A549 (cell line): ENCODE measurements at places on chromosomes 2 and 18.

DNA sequence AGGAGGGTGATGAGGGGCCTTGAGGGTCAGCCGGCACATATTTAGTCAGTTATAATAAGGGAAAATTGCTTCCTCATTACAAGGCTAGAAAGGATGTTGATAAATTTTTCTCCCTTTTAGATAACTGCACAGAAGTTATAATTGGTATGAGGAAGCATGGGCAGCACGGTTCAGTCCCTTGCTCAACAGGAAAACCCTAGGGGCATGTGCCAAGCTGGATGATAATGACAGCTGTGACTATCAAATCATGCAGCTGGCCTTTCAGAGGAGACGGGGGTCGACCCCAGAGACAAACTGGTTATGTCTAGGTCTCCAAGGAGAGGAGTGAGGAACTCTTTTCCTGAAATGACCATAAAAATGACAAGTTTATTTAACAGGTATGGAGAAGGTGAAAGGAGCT, 448.1 kb upstream of the VRK2 start:
- DNase-seq, result no peak

DNA sequence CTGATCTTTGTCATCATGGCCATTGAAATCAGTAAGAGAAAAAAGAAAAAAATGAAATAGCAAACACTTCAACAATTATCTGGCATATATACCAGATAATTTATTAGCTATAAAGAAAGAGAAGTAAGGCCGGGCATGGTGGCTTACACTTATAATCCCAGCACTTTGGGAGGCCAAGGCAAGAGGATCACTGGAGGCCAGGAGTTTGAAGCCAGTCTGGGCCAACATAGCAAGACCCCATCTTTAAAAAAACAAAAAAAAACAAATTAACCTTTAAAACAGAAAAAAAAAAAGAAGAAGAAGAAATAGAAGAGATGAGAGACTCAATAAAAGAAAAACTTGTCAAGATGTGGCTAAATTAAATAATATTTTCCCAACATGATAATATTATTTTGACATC, 61.6 kb upstream of the TGIF1 start:
- DNase-seq, result no peak

DNA sequence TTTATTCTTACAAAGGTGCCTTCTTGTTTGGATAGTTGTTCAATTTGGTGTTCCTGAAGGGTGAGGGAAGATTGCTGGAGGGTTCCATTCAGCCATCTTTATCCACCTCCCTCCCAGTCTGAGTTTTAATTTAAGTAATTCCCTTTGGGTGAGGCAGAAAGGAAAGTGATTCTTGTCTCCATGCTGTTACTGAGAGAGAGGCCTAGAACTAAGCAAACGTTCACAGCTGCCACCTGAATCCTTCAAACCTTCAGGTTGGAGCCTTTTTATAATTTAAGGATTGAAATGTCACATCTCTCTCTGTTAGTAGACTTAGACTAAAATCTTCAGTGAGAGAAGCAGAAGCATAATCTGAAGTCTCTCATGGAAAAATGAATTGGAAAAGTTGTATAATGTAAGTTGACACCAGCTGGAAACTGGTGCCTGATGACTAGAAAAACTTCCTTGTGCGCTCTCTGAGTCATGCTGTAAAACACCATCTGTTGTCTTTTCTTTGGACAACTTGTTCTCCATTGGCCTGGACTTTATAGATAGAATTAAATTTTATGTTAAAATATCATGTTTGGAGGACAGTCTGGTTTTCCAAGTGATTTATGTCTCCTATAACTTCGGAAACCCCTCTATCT, 14.6 kb downstream of the STRADB start:
- DNase-seq, result no peak

DNA sequence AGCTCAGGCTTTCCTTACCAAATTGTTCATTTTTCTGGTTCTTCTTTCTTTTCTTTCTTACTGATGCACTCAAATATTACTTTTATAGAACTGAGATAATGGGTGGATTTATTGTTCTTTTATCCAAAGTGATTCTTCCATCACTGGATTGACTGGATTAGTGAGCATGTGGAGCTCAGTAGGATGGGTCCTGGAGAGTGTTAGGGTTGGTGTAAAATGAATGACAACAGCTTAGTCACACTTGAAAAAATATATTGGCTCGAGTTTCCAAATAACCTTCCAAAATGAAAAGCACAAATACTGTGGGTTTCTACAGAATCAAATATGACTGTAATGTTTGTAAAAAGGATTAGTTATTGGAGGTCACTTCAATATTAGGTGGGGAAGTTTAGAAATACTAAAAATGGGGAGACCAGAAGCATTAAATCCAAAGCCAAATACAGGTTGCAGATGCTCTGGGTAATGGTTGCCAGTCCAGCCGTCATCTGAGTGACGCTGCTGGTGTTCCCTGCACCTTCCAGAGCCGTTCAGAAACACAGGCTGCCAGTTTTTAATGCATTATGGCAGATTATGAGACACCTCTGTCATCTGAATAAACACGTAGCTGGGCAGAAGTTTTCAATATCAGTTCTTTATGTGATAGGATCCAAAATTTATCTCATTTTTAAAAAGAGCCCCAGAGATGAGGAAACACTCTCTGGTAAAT, 294.8 kb upstream of the NRP2 start:
- no peak for DNase-seq

- DNase-seq, result no peak
Observed at GRCh38 chr2:167103028-167103756, 214.9 kb downstream of the XIRP2 start.

DNA sequence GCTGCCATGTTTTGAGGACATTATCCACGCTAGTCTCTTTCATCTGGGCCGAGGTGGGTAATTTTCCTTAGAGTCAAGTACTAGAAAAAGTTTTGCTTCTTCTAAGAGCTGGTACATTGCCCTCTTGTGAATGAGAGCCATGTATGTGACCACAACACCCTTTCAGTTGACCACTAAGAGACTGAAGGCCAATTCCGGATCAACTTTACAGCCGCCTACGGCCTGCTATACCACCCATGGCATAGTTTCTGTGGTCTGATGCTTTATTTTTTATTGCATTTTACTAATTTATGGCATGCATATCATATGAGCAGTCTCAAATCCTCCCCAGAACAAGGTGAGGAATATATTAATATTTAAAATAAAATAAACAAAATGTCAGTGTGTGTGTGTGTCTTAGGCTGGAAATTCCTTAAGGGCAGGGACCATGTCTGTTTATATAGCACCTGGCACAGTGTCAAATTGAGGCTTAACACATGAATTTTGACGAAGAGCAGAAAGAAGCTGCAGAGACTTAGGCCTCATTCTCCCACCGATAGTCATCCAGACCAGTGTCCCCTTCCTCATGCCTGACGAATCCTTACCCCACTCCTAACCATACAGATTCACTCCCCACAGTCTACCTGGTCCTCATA, 35.4 kb downstream of the PSD4 start:
- DNase-seq, result no peak

DNA sequence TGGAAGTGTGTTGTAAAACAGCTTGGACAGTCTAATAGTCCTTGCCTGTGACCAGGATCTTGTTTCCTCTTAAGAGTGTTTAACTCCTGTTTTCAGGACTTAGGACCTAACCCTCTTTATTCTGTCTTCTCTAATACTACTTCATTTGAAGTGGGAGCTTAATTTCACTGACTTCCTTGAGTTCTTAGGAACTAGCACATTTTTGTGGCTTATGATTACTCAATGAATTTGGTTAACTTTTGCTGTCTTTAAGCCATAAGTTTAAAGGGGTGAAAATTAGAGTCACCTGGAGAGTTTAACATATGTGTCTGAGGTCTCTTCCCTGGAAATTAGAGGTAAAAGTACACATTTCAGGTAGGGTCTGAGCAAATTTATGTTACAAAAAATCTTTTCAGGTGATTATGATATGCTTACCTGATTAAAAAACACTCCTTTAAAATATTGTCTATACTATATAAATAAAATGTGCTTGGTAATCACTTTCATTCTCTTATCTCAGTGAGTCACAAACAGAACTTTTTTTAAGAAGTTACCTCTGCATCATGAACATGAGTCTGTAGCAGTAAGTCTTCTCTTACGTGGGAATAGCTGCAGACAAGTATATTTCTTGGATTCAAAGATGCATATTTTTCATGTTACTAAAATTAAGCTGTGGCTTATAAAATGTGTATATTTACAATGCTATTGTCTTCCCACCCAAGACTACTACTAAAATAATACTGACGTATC, 52.7 kb downstream of the ATP9B start:
- DNase-seq, result no peak

DNA sequence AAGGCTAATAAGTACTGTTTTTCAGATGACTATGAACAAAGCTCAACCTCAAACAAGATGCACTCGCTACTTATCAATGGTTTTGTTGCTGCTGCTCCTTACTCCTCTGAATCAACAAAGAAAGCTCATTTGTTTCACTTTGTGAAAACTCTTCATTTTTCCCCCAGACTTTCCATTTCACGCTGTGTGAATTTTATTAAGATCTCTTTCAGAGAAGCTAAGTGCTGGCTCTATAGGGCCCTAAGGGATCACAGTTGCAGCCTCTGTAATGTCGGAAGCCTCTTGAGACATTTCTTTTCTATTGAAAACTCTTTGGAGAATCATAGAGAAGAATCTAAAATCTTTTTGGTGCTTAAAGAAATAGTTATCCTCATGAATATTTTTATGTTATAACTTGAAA, 209.8 kb downstream of the CD226 start:
- no peak for DNase-seq

DNA sequence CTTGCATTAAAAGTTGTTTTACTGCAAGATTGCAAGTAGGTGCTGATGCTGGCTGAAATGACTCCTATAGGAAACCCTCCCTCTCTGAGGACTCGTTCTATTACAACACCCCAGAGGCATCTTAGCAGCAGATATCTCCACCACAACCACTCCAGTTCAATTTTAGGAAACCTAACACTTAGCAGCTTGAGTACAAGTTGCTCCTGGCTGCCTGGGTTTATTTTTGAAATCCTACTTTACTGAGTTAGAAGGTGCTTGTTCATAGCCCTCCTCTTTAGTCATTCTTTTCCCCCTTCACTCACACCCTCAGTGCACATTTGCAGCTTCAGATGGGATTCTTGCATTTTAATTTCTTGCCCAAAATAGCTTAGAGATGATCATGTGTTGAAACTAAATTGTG, 111.5 kb downstream of the MTCL1 start:
- DNase-seq, result no peak
